ENCODE measurements at places on chromosomes 6 and 20. TPM values are rescaled to one million over a fixed set of nuclear protein-coding genes. Genes with fewer than 3 reads are reported as not detected.

The TRAPPC3L gene
- total RNA-seq, result 0.16 TPM

The TLDC2 gene
- 0.33 TPM for total RNA-seq

- no peaks in the 10 kb centered on the region for H3K36me3 ChIP-seq
- H3K4me1 ChIP-seq, result peaks cover 8% of the 10 kb centered on the region
- no peak for DNase-seq
- H3K27ac ChIP-seq, result no peak overlapping the region
- no peak overlapping the region for H3K4me3 ChIP-seq
These were observed 40.4 kb upstream of the BPIFA2 start for GRCh38 chr20:33127422-33128097.

The MCHR2 gene
- total RNA-seq, result not detected

- H3K27me3 ChIP-seq, result no peaks in the 10 kb centered on the region
- no peak for DNase-seq
- no peak overlapping the region for H3K4me3 ChIP-seq
- H3K27ac ChIP-seq, result no peak overlapping the region
These were observed 52.5 kb upstream of the SLC22A23 start for GRCh38 chr6:3509336-3509735.

The BTN1A1 gene
- not detected for total RNA-seq

DNA sequence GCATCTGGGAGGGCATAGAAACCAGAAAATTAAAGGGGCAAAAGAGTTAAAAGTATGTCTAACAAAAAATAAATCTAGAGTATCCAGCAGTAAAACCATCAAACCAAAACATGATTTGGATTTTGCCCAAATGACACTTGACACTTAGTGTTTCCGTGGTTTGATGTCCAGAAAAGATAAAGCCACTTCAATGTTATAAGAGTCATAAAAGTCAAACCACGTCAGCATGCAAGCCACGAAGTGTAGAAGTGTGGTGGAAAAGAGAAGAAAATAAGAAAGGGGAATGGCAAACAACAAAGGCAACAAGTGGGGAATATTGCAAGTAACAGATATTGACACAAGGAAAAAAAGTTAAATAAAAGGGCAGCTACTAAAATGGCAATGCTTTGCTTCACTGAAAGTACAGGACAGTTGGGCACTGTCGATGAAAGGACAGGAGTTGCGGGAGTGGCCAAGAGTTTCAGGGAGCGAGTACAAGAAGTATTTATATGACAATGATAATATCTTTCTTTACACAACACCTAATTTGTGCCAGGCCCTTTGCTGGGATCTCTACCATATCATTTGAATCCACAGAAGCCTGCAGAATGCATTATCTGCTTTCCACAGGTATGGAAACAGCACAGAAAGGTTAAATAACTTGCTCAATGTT, 6.3 kb upstream of the HDDC2 start:
- no peaks in the 10 kb centered on the region for H3K4me1 ChIP-seq
- no peak overlapping the region for H3K27ac ChIP-seq
- no peaks in the 10 kb centered on the region for H3K27me3 ChIP-seq

The DNMT3B gene
- total RNA-seq, result 0.12 TPM

GRCh38 chr6:157610451-157610999, 212.5 kb upstream of the SNX9 start:
- H3K27me3 ChIP-seq, result no peaks in the 10 kb centered on the region
- DNase-seq, result no peak
- peaks cover 3% of the 10 kb centered on the region for H3K4me1 ChIP-seq

GRCh38 chr6:117518870-117519269, 36.4 kb downstream of the DCBLD1 start:
- no peaks in the 10 kb centered on the region for H3K4me1 ChIP-seq
- no peak overlapping the region for H3K27ac ChIP-seq
- no peaks in the 10 kb centered on the region for H3K36me3 ChIP-seq
- no peaks in the 10 kb centered on the region for H3K27me3 ChIP-seq
- no peak overlapping the region for H3K4me3 ChIP-seq
- no peak for DNase-seq

DNA sequence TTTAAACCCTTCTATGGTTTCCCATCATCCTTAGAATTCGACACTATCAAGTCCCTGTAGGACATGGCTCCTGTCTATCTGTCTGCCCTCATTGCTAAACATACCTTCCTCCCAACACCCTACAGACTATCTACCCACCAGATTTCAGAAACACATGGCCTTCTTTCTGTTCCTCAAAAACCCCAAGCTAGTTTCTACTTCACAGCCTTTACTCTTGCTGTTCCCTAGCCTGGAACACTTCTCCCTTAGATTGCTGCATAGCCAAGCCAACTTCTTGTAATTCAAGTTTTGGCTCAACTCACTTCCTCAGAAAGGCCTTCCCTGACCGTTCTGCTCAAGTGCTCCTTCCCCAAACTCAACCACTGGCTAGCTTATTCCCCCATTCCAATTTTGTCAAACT, 156.2 kb downstream of the BTBD9 start:
- no peaks in the 10 kb centered on the region for H3K36me3 ChIP-seq
- no peaks in the 10 kb centered on the region for H3K4me1 ChIP-seq
- H3K27me3 ChIP-seq, result no peaks in the 10 kb centered on the region
- H3K4me3 ChIP-seq, result no peak overlapping the region
- H3K27ac ChIP-seq, result no peak overlapping the region
- peak; percentile 5 for DNase-seq

The OR2H1 gene
- total RNA-seq, result not detected

The SNX3 gene
- 213 TPM for total RNA-seq

DNA sequence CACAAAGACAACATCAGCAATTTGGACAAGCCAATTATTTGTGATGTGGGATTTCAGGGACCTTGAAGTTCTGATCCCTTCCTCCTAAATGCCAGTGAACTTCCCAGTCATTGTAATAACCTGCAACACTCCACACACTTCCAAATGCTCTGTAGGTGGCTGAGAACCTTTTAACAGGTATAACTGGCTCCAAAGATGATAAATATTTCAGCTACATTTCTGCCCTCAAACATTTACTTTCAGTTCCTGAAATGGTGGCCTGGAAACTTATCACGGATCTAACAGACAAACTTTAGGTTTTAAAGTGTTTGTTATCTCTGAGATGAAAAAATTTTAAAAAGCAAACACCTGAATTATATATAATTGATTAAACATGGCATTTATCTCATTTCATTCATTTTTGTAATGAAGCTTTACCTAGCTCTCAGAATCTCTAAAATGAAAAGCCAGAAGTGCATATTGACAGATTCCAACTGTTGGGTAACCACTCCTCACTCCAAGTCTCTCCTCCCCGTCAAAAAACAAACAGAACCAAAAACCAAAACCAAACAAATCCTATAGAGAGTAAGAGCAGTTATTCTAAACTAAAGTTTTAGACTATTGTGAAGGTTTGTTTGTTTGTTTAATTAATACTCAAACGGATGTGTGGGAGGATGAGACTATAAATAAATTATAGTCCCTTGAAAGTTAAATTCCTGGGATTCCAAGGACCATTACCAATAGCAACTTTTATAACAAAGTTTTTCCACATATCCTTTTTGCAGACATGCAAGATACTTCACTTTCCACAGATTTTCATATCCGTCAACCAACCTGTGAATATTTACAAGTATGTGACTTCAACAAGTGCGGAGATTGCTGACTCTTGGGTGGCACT, 12.4 kb upstream of the KIAA0408 start:
- no peaks in the 10 kb centered on the region for H3K4me1 ChIP-seq
- no peaks in the 10 kb centered on the region for H3K27me3 ChIP-seq
- no peaks in the 10 kb centered on the region for H3K36me3 ChIP-seq
- no peak for DNase-seq

GRCh38 chr6:158284007-158284875, 28.0 kb upstream of the TULP4 start:
- peaks cover 14% of the 10 kb centered on the region for H3K4me1 ChIP-seq
- DNase-seq, result no peak
- H3K36me3 ChIP-seq, result no peaks in the 10 kb centered on the region
- H3K4me3 ChIP-seq, result no peak overlapping the region
- no peak overlapping the region for H3K27ac ChIP-seq

GRCh38 chr6:35808688-35809087, 3.5 kb downstream of the LHFPL5 start:
- H3K36me3 ChIP-seq, result no peaks in the 10 kb centered on the region
- H3K4me1 ChIP-seq, result no peaks in the 10 kb centered on the region
- H3K27me3 ChIP-seq, result no peaks in the 10 kb centered on the region
- no peak for DNase-seq

- no peak for DNase-seq
- no peaks in the 10 kb centered on the region for H3K36me3 ChIP-seq
- no peak overlapping the region for H3K4me3 ChIP-seq
- no peaks in the 10 kb centered on the region for H3K27me3 ChIP-seq
- peaks cover 8% of the 10 kb centered on the region for H3K4me1 ChIP-seq
These were observed 13.8 kb downstream of the UCKL1 start for GRCh38 chr20:63942250-63942951.

DNA sequence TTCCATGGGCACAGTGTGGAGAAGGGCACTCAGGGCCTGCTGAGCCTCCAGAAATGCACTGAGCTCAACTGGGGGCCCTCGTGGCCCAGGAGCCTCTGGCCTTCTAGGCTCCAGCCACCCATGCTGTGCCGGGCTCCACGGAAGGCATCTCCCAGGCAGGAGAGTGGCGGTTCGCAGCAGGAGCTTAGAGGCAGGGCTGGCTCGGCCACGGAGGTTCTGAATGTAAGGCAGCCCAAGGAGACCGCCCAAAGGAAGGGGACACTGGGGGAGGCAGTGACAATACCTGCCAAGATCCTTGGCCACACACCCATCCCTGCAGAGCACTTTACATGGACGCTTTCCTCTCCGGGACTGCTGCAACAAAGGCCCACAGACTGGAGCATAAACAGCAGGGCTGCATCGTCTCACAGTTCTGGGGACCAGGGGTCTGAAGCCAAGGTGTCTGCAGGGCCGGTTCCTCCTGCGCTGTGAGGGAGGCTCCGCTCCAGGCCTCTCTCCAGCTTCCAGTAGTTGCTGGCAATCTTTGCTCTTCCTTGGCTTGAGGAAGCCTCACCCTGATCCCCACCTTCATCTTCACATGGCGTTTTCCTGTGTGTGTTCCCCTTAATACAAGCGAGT, 128.2 kb upstream of the CDH4 start:
- no peaks in the 10 kb centered on the region for H3K36me3 ChIP-seq

The OPN5 gene
- total RNA-seq, result not detected

GRCh38 chr6:44072452-44072958, 54.7 kb downstream of the MRPL14 start:
- no peaks in the 10 kb centered on the region for H3K27me3 ChIP-seq
- peaks cover 19% of the 10 kb centered on the region for H3K4me1 ChIP-seq
- H3K36me3 ChIP-seq, result no peaks in the 10 kb centered on the region

The HUS1B gene
- total RNA-seq, result 0.32 TPM

DNA sequence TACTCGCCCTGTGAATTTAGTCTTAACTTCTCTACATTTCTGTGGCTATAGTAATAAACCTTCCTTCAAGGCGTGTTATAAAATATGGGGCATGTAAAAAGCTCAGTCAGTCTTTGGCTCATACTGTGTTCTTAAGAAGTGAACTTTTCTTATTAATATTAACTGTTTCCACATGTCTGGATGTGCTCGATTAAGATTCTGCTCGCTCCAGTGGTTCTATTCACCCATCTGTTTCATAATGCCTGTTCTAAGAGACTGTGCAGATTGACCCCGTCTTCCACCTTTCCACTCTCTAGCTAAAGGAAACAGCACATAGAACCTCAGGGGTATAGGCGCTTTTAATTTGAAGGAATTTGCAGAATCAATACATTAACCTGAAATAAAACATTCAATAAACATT, 99.9 kb downstream of the L3MBTL3 start:
- no peaks in the 10 kb centered on the region for H3K36me3 ChIP-seq
- no peaks in the 10 kb centered on the region for H3K27me3 ChIP-seq
- DNase-seq, result no peak
- H3K27ac ChIP-seq, result no peak overlapping the region
- no peak overlapping the region for H3K4me3 ChIP-seq
- no peaks in the 10 kb centered on the region for H3K4me1 ChIP-seq

The DST gene
- total RNA-seq, result 377 TPM

The RPS10 gene
- 2,331 TPM for total RNA-seq

DNA sequence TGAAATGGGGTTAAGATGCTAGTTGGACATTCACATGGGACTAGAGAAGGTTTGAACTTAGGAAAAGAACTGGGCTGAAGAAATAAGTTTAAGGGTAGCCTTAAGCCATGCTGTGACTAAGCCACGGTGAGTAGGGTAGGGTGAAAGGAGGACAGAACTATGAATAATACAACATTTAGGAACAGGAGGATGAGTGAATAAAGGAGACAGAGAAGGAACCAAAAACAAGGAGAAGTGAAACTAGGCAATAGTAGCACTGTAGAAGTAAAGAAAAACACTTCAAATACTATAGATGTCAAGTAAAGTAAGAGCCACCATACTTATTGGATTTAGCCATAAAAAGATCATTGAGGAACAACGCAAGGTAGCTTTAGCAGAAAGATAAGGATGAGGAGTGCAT, 111.2 kb downstream of the KCNQ5 start:
- DNase-seq, result no peak
- no peak overlapping the region for H3K27ac ChIP-seq
- H3K4me3 ChIP-seq, result no peak overlapping the region
- H3K36me3 ChIP-seq, result no peaks in the 10 kb centered on the region
- H3K4me1 ChIP-seq, result no peaks in the 10 kb centered on the region
